ENCODE measurements at places on chromosomes 3 and 15.

GRCh38 chr3:184868477-184868876, 56.5 kb downstream of the VPS8 start:
- DNase-seq: no peak

DNA sequence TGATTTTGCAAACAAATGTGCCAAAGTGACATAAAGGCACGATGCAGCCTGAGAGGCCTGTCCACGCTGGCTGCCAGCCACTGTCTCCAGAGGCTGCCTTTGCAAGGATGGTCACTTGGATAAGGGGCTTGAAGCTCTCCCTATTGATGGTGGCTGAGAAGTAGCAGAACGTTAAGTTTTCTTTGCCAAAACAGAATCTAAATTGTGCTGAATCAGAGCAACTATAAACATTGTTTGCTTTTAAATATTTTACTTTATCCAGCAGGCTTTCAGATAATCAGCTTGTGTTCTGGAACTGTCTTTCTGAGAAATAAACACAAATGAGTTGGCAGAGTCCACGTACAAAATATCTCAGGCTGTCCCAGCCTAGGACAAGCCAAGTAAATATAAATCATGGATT, 23.8 kb upstream of the CNBP start:
- no peak for DNase-seq

DNA sequence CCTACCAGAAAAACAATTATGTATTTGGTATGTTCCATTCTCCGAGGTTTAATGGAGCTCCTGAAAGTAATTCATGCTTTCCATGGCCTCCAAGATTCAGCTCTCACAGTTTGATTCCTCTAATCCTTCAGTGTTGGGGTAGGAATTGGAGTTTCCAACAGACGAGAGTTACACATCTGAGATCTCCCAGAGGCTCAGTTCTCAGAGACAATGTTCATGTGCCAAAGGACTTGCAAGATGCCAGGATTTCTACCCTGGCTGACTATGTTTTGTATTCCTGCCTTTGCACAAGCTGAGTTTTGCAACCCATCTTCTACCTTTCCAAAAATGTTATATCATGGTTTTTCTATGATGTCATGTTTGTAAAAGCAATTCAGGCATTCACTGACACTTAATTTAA, 322.9 kb downstream of the ERC2 start:
- DNase-seq: no peak

- DNase-seq: no peak
Observed at GRCh38 chr3:129598000-129598381, 8.5 kb downstream of the PLXND1 start.

DNA sequence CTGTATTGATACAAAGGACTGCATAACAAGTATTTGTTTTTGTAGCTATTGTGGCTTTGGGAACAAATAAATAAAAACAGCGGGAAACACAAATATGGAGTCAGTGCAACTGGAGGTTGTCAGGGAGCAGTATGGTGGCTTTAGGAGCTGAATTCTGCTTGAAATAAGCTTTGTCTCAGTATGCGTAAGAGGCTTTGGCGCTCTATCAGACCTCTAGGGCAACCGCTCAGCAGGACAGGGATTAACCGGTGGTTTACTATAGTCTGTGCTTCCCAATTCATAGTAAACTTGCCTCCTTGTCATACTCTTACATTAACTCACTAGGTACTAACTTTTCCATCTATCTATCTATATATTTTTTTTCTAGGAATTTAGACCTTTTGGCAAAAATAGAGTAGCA, 104.6 kb downstream of the ZIC1 start:
- DNase-seq: no peak

DNA sequence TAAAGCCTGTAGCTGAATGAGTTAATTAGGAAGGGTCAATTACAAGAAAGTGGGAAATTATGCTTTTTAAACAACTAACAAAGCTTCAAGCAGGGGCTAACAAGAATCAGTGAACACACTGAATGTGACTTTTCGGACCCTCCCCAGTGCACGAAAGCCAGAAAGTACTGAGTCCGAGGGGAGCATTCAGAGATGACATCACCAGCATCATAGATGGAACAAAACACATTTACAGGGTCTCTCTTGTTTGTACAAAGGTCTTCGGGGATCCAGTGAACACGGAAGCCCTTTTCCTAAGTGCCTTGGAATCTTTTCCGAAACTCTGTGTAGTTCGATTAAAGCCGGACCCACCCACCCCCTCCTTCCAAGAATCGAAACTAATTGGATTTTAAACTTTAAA, 829 bp downstream of the DCP1A start:
- peak; percentile 6 for DNase-seq

DNA sequence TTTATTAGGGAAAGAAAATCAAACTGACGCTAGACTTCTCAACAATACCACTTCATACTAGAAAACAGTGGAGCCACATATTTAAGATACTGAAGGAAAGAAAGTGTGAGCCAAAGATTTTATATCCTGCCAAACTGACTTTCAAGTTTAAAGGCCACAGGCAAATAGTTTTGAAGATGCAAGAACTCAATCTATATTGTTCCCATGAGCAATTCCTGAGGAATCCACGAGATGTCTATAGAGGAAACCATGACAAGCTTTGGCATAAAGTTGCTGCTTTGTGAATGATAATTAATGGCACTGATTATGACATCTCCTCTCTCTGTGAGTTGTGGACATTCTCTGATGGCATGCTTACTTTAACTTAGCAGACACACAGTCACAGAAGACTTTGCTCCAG, 276.1 kb upstream of the GOLGA6L4 start:
- DNase-seq: no peak

GRCh38 chr3:111800472-111800871, 58.6 kb upstream of the PHLDB2 start:
- DNase-seq: no peak

- peak; percentile 62 for DNase-seq
Observed at GRCh38 chr3:185825006-185825638, at the start of gene IGF2BP2. IGF2BP2 (minus strand) TSS chr3:185825042; CDS start chr3:185824960, 82 bp downstream.

DNA sequence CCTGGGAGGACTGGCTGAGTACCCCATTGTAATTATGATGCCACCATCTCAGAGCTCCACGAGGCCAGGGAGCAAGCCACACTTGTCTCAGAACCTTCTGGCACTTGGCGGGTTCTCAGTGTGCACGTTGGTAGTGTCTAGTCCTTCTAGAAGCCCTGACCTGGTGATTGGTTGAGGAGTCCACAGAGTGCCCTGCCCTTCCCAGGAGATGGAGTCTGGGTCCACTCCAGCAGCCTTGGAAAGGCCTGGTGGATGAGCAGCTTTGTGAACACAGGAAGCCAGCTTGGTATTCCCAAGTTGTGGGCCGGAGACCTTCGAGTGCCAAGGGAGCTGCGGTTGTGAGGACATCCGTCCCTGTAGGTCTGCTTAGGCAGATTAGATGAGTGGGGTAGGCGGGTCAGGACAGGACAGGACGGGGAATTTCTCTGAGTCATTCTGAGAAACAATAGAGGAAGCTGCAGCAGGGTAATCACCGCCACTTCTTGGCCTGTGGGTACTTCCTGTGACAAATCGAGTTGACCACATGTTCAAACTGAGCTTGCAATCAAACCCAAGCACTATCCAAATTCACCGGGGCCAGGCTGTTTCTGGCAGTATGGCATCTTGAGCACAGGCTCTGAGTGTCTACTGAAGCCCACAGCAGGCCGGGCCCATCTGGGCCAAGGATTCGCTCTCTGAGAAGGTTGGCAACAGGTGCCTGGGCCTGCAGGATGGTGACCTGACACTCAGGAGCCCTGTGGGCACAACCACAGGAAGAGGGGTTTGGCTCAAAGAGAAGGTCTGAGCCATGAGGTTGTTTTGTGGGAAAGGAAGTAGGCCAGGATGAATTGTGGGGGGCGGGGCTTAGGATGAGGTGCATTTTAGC, 71.5 kb upstream of the PLXNA1 start:
- DNase-seq: peak; percentile 94

- no peak for DNase-seq
Observed at GRCh38 chr3:119206611-119207511, 33.5 kb downstream of the UPK1B start.

DNA sequence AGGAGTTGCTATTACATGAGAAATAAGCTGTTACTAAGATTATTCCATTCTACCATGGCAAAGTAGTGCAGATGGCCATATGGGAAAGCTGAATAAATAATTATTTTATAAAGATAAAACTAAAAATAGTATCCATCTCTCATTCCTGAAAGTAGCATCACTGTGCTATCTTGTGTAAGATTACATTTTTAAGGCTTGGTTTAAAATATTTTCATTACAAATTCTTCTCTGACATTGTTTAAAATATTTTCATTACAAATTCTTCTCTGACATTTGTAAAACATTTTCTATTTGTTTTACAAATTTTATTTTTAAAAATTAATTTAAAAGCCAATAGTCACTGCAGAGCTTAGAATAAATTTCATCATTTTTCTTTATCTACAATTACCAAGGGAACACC, 665.5 kb upstream of the NAALADL2 start:
- DNase-seq: no peak

DNA sequence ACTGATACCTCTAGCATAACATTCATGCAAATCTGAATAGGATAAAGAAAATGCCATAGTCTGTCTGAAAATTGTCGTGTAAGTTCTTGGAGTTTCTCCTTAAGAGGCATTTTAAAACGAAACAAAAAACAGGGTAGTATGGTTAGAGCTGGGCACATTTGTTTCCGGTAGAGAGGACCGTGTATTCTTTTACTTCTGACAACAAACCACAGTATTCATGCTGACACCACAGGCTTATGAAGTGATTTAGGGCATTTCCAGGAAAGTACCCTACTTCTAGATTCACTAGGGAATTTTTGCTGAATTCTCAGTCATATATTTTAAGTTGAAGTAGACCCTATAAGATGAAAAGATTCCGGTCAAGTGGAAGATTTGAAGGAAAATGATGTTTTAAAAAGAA, 541.3 kb downstream of the UNC13C start:
- peak; percentile 15 for DNase-seq

DNA sequence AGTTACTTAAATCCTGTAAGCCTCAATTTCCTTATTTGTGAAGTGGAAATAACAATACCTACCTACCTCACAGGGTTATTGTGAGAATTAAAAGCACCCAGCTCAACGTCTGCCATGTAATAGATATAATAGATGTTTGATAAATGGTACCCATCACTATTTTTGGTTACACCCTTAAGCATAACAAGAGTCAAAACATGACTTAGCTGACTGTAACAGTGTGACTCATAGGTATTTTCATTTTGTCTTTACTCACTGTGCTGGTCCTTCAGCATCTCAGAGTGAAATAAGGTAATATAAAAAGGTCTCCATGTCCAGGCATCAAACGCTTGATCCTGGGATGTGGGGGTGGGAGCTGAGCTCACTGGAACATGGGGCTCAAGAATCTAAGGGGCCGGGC, 3.1 kb downstream of the CPLX3 start:
- DNase-seq: peak; percentile 58

DNA sequence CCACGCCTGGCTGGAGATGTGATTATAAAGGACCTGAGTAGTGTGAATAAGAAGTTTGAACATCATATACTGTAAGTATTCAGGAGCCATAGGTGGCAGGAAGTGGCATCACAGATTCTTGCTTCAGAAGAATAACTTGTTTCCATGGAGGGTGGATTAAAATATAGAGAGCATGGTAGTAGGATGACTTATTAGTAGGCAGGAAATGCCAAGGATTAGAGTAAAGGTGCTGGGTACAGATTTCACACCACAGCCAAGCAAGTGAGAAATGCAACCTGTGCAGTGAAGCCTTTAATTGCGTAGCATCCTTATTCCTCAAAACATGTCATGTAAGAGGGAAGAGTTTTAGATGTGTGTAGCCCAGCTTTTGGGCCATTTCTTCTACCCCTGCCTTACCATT, 30.8 kb downstream of the IFT122 start:
- DNase-seq: no peak

DNA sequence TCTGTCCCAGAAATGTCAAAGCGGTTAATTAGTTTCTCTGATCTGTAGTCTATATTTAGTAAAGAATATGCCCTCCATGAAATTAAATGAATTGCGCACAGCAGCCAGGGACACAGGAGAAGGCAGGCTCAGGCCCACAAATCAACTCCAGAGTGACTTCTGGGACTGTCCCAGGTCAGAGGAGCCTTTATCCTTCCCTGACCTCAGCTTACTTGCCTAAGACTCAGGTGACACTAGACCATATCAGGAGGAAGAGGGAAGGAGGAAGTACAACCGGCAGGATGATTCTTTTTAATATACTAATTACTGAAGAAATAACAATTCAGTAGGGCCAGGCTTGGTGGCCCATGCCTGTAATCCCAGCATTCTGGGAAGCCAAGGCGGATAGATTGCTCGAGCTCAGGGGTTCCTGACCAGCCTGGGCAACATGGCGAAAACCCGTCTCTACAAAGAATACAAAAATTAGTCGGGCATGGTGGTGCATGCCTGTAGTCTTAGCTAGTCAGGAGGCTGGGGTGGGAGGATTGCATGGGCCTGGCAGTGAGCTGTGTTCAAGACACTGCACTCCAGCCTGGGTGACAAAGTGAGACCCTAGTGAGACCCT, 1.8 kb upstream of the GPR15 start:
- DNase-seq: no peak

DNA sequence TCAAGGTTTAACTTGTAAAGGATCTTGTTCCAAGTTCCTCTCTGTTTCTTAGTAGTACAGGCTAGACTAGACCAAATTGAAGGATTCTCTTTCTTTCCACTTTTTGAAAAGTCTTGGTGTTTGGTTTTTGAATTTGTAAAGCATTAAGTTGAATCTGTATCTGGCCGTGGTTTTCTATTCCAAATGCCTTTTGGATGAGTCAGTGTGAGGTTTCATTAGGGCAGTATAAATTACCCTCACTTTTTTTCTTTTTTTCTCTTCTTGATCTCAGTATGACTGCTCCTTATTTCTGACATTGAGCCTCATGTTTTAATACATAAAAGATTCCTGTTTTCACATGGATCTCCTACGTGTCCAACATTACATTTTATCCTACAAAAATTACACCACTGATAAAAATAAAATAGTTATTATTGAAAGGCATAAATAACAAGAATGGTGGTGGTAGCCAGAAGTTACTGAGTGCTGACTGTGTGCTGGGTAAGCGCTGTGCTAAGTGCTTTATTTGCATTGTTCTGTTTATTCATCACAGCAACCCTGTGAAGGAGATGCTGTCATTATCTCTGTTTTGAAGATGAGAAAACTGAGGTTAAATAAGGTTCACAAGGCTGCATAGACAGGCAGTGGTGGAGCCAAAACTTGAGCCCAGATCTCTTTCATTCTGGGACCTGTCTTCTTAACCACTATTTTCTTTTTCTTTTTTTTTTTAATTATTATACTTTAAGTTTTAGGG, 48.3 kb downstream of the MITF start:
- DNase-seq: no peak

- no peak for DNase-seq
Observed at GRCh38 chr15:78208341-78208844, 26.0 kb downstream of the ACSBG1 start.

Data from activated CD4-positive, alpha-beta T cell treated with anti-CD3 and anti-CD28 coated beads, Interleukin-2, Interleukin-6, amounts not matched to agents 100 ng/mL and 50 ng/mL, durations not matched to agents 16 hours and 8 hours (primary cell).